ENCODE measurements at places on chromosomes 7 and 10. TPM values are rescaled to one million over a fixed set of nuclear protein-coding genes. Genes with fewer than 3 reads are reported as not detected.

PDIA4 gene
- total RNA-seq = 32.3 TPM

GRCh38 chr10:43259213-43259991 lies 7.5 kb downstream of the RASGEF1A start:
- DNase-seq = no peak

- no peak for DNase-seq
Observed at GRCh38 chr10:75292794-75293445, 57.2 kb upstream of the COMTD1 start.

TCAF2 gene
- total RNA-seq = 0.22 TPM

GRCh38 chr7:53383131-53383530 lies 347.7 kb downstream of the POM121L12 start:
- DNase-seq = no peak

- DNase-seq = no peak
Observed at GRCh38 chr10:70057306-70057705, 4.7 kb downstream of the MACROH2A2 start.

GDF10 gene
- 0.22 TPM for total RNA-seq

GRCh38 chr7:155980841-155981240 lies 168.6 kb upstream of the SHH start:
- DNase-seq = no peak

Data from left ventricle myocardium inferior (tissue), 1 donor.